ENCODE measurements at places on chromosomes 11 and 22.

- no peak for DNase-seq
Observed at GRCh38 chr11:105975128-105975527, 46.9 kb downstream of the MSANTD4 start.

GRCh38 chr11:94132152-94132558, 3.5 kb downstream of the PANX1 start:
- no peak for DNase-seq

DNA sequence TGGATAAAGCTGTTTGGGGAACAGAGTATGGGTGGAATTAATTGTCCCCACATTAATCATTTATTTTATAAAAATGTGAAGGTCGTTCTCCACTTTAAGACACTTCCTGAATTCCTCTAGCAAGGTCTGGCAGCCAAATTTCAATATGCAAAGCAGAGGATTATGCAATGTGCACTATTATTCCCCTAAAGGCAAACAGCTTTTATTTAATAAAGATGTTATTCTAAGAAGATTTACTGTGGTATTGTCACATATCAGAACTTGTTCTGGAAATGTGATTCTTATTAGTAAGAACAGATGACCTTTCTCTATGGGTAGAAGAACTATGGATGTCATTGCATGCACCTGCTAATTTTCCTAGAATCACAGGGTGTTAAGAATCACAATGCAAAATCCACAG, 1128.8 kb upstream of the CCDC90B start:
- no peak for DNase-seq

- DNase-seq: no peak
Observed at GRCh38 chr22:25199731-25200520, at the start of gene CRYBB3. TSS of gene CRYBB3 (plus strand) at chr22:25199858. CDS start at chr22:25201397, 1,539 bp downstream.

- no peak for DNase-seq
Observed at GRCh38 chr11:115267871-115268270, 236.3 kb downstream of the CADM1 start.

Measured in activated effector memory CD4-positive, alpha-beta T cell treated with anti-CD3 and anti-CD28 coated beads, Interleukin-2, amount 50 U/mL, for 16 hours (primary cell).